ENCODE measurements at places on chromosomes 11 and 22. TPM values are rescaled to one million over a fixed set of nuclear protein-coding genes. Genes with fewer than 3 reads are reported as not detected.

GRCh38 chr11:118885319-118885718 is 1.6 kb downstream of the CXCR5 start:
- no peaks in the 10 kb centered on the region for H3K4me1 ChIP-seq
- H3K4me3 ChIP-seq, result no peak overlapping the region
- no peaks in the 10 kb centered on the region for H3K27me3 ChIP-seq
- no peak for DNase-seq

DNA sequence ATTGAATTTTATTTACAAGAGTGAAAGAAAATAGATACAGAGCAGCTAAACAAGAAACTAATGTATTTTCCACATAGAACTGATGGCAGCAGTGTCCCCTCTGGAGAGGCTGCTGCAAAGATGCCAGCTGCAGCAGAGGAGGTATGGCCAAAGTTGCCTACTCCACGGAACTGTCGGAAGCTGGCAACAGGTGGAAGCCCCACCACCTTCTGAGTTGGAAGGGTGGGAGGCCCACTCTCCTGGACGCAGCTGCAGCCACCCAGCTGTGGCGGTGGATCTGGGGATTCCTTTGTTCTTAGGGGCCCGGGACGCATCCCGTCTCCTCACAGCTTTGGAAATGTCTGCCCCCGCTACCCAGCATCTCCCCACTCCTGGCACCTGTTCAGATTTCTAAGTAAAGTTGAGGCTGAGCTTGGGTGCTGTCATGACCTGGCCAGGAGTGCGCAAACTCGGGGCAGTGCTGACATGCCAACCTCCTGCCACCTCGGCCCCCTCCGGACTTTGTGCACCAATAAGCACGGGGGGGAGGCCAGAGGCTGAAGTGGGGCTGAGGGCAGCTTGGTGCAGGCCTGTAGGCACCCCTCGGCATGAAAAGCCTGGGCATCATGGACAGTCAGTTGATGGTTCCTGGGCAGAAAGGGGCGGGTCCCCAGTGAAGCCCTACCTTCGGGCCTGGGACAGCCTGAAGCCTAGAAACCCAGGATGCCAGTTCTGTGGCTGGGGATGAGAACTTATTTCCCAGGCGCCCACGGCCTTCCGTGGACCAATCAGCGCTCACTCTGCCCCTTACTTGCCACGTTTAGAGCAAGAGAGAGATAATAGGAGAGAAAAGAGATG is 1071.4 kb downstream of the JRKL start:
- H3K4me3 ChIP-seq, result no peak overlapping the region
- no peaks in the 10 kb centered on the region for H3K36me3 ChIP-seq
- H3K27me3 ChIP-seq, result no peaks in the 10 kb centered on the region
- no peak overlapping the region for H3K27ac ChIP-seq

DNA sequence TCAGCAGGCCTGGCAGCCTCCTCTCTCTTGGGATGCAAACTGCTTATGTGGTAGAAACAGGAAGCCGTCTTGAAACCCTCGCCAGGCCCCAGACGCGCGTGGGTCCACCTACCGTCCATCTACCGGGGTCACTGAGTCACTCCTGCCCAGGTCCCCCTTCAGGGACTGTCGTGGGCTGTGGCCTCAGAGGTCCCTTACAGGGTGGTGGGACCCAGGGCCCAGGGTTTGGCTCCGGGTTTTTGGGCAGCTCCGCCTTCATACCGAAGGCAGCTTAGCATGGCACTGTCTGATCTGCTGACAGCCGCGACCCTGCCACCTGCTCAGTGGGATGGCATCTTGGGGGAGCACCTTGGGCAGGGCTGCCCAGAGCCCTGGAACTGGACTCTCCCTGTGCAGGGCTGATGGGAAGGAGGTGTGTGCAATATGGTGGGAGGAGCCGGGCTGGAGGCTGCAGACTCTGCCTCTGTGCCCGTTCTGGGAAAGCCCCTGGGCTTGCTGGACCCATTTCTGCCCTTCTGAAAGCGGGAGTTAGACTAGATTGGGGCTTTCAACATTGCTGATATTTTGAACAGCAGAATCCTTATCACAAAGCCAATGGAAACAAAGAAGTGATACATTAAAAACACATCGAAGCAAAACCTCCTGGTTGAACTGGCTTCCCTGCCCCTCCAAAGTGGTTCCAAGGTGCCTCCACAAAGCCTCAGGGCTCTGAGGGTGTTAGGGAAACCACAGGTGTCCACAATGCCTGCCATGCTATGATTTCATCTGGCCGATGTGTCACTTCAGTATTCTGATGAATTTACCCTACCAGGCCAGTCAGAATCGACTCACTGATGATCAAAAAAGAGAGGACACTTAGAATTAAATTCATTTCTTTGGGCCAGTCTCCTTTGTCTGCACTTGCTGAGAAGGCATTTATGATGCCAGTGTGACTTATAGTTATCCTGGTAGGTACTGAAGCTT is 316.5 kb downstream of the KIRREL3 start:
- H3K4me3 ChIP-seq, result no peak overlapping the region
- no peaks in the 10 kb centered on the region for H3K4me1 ChIP-seq
- H3K36me3 ChIP-seq, result no peaks in the 10 kb centered on the region
- no peak for DNase-seq

The SLC22A9 gene
- not detected for total RNA-seq

The MRGPRX3 gene
- total RNA-seq, result not detected
